ENCODE measurements at places on chromosomes 11 and 22.

DNA sequence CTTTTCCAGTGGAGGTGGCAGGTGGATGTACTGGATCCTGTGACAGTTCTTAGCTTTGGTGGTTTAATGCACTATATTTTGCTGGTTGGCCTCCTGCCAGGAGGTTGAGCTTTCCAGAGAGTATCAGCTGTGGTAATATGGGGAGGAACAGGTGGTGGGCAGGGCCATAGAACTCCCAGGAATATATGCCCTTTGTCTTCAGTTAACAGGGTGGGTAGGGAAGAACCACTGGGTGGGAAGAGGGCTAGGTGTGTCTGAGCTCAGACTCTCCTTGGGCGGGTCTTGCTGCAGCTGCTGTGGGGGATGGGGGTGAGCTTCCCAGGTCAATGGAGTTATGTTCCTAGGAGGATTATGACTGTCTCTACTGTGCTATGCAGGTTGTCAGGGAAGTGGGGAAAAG is 203.8 kb downstream of the DLG2 start:
- DNase-seq, result no peak

DNA sequence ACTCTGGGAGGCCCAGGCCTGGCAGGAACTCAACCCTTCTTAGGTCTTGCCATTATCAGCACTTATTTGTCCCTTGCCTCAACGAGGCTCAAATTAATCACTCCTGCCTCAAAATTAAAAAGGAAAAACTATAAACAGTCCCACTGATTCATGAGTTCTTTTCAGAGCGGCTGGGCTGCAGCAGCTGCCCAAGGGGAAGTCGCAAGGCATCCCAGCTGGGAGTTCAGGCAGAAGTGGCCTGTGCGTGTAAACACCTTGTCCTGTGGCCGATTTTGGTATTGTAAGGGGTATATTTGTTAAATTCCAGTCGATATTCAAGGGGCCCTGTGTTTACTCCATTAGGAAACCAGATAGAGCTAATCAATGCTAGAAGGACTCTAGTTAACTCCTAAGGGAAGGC is 213.9 kb upstream of the CADM1 start:
- DNase-seq, result no peak

GRCh38 chr11:24295360-24295759 is 201.5 kb upstream of the LUZP2 start:
- DNase-seq, result no peak

DNA sequence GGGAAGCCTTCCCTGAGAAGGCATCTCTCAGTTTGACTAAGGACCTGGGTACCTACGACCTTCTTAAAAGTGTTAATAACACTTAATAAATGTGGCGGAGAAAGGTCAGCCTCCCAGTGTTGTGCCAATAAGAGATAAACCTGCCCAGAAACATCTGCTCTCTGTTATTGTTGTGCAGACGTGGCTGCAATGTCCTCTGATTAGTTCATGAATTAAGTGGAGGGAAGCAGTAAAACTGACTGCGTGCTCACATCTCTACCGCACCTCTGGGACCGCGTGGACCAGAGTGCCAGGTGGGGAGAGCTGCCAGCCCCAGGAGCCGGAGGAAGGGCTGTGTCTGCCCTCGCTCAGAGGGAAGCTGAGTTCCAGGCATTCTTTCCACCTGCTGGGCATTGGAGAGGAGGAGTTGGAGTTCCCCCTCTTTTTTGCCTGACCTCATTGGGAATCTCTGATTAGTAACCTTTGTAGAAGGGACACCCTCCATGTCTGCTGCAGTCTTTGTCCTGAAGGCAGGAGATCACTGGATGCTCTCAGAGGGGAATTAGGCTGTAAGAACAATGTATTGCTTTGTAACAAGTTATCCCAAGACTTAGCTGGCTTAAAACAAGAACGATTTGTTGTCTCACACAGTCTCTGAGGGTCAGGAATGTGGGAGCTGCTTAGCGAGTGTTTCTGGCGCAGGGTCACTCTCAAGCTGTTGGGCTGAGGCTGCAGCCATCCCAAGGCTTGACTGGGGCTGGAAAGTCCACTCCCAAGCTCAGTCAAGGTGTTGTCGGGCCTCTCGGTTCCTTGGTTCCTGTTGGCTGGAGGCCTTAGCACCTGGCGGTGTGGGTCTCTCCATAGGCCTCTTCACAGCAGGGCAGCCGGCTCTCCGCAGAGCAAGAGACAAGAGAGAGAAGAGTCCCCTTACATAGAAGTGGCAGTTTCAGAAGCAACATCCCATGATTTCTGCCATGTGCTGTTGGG is 247.6 kb upstream of the TBCEL start:
- DNase-seq, result no peak

DNA sequence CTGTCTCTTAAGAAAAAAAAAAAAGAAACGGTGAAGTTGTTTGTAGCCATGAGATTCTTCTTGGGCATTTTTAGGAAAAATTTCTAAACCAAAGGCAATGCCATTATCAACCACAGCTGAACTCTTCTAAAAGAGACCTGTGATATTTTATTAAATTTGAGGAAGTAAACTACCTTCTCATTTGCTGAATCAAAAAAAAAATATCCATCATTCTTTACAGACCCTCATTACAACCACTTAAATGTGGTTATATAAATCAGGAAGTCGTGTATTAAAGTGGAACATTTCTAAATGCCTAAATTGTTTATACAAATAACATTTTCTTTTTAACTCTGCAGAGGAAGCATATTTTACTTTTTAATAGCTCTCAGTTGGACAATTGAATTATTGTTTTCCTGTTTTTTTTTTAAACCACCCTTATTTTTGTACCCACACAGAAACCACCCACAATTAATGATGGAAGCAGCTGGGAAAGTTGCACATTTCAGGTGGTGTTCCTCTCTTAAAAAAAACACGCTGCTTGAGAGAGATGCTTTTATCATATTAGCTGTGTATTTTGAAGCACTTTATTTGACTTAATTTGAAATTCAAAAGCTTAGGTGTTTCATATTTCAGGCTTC is 91.2 kb downstream of the ARHGAP42 start:
- DNase-seq, result no peak

GRCh38 chr11:62892077-62892922 is 11.6 kb downstream of the SLC3A2 start:
- DNase-seq, result no peak

- DNase-seq, result no peak
Observed at GRCh38 chr11:48103621-48104567, 112.7 kb upstream of the OR4B1 start.

DNA sequence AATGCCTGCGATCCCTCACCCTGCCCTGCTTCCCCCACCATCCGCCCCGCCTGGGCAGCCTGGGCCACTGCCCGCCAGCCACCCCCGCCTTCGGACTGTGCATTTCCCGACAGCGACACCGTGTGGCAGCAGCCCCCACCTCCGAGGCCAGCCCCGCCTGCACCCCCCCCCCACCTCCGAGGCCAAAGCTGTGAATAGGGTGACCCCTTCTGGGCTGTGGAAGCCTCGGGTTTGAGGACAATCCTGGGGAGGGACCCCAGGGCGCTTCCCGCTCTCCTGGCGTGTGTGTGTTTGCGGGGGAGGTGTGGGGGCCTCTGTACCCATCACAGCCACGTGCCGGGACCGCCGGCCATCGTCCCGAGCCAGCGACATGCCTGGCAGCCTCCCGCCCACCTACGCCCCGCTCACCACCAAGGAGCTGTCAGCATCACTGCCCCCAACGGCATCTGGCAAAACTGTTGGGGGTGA is 33.8 kb upstream of the PPARA start:
- peak; percentile 89 for DNase-seq

DNA sequence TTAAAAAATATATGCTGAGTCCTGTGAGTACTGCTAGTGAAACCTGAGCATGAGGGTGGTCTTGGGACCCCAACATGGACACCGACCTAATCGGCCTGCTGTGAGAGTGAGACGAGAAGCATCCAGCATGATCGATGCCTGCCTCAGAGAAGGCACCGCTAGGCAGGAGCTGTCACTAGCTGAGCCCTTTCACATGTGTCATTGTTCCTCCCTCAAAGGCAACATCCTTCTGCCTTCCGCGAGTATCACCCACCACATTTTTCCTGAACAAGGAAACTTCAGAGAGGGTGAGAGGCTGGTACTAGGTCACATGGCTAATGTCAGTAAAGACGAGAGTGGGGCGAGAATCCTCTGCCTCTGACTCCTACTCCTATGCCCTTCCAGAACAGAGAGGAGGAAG is 35.6 kb downstream of the AP1B1 start:
- DNase-seq, result no peak

GRCh38 chr11:119612814-119613213 is 116.2 kb downstream of the NECTIN1 start:
- DNase-seq, result no peak

- DNase-seq, result peak; percentile 9
Observed at GRCh38 chr11:15941206-15941770, 415.1 kb downstream of the SOX6 start.

DNA sequence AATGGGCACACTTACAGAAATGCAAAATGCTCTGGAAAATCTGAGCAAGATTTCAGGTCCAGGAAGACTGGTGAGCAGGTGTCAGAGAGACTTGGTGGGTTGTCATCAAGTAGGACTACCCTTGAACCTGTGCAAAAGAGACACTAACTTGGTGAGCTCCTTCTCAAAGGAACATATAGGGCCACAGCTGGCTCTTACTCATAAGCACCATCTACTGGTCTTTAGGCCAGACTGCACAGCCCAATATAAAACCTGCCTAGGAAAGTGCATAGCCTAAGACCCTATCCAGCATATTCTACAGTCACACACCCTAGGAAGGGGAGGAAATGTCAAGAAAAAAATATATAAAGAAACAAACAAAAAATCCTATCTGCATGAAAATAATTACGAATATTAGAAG is 18.2 kb upstream of the OR10W1 start:
- peak; percentile 56 for DNase-seq

GRCh38 chr11:19474954-19475721 is 234.4 kb upstream of the E2F8 start:
- DNase-seq, result no peak

- DNase-seq, result no peak
Observed at GRCh38 chr22:48709453-48709852, 1118.2 kb downstream of the BRD1 start.

DNA sequence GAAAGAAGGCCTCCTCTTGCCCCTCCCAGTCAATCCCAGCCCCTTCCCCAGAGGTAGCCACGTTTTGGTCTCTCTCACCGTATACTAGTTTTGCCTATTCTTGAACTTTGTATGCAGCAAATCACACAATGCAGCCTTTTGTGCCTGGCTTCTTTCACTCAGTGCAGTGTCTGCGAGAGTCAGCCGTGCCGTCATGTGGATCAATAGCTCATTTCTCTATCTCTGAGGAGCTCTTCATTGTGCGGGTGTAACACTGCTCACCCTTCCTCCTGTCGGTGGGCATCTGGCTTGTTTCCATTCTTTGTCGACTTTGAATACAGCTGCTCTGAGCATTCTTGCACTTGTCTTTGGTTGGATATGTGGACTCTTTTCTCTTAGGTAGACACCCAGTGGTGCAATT is 146.5 kb downstream of the CACNA1I start:
- no peak for DNase-seq

DNA sequence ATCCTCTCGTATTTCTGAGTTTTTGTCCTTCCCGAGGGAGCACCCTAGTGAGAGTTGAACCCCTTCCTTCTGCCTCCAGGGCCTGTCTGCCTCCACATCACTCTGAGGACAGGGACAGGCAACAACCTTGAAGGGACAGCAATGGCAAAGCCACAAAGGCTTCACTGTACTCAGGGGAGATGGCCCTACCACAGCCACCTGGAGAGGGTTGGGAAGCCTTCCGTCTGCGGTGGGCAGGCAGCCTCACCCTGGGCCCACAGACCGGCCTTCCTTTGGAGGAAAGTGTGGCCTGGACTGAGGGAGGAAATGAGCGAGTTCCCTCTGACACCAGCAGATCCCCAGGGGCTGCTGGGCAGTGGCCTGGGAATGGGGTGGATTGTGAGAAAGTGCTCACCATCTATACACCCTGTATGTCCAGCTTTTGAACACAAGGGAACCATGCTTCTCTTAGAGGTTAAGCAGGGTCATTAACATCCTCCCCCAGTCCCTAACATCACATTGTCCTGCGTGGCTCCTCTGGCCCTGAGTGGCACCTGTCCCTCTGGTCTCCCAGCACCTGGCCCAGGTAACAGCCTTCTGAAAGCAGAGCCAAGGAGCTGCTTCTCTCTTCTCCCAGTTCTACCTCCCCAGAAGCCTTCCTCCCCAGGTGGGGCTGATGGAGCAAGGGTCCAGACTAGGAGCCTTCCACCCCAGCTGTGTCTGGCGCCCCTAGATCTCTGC is 6.8 kb downstream of the SLC35C1 start:
- DNase-seq, result no peak

GRCh38 chr11:73201249-73201648 is 16.8 kb upstream of the P2RY2 start:
- DNase-seq, result peak; percentile 90

DNA sequence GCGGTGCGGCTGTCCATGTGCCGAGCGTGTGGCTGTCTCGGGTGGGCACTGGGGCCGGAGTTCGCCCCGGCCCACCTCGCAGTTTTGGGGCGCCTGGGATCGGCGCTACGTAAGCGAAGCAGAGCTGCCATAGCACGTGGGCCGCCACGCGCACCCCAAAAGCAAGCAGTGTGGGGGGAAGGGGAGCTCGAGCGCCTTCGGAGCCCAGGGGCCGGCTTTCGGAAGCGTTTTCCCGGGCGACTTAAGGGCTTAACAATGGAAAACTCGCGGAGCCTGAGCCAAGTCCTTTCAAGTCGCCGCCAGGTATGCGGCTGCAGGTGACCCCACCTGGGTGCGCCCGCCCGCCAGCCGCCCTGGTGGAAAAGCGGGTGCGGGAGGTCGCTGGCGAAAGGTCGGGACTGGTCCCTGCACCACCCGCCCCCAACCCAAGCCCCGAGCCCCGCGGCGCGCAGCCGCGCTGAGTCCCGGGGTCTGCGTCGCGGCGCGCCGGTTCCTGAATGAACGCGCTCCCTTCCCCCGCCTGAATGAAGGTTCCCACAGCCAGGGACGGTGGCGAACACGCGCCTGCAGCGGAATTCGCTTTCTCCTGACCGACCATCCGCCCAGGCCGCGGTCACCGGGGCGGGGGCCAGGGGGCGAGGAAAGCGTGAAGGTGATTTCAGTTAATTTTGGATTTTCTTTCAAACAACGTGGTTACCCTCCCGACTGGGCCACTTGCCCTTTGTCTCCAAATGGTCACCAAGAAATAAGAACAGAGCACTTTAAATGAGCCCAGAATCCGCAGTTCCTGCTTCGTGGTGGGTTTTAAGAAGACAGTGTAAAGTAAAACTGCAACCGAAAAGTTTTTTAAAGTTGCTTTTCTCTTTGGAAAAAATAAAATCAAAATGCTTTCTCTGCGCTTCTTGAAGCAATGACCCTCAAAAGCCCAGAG is 2.8 kb upstream of the CCND1 start:
- peak; percentile 65 for DNase-seq
